Sigmoid colon (tissue), 7 donors: ENCODE measurements at places on chromosomes 4 and X. TPM values are rescaled to one million over a fixed set of nuclear protein-coding genes. Genes with fewer than 3 reads are reported as not detected.

The PIGA gene
- polyA plus RNA-seq, result 8.0 TPM

The CSAG2 gene
- polyA plus RNA-seq, result not detected

The NLGN4X gene
- under 0.01 TPM for polyA plus RNA-seq

The TBC1D8B gene
- polyA plus RNA-seq, result 5.3 TPM

The FOXR2 gene
- polyA plus RNA-seq, result not detected

The GPR173 gene
- polyA plus RNA-seq, result 1.0 TPM

The ADAM29 gene
- not detected for polyA plus RNA-seq

The RPL10 gene
- polyA plus RNA-seq, result 8,094 TPM

The IL2 gene
- polyA plus RNA-seq, result not detected

The GASK1B gene
- polyA plus RNA-seq, result 9.6 TPM

The DYNLT3 gene
- 34.8 TPM for polyA plus RNA-seq

The CDK16 gene
- polyA plus RNA-seq, result 64.6 TPM

The ZIC3 gene
- polyA plus RNA-seq, result not detected

The FGF13 gene
- polyA plus RNA-seq, result 1.4 TPM

The AMTN gene
- polyA plus RNA-seq, result not detected

The HSFX1 gene
- polyA plus RNA-seq, result not detected

The KLHL2 gene
- 9.2 TPM for polyA plus RNA-seq

The SPATA4 gene
- not detected for polyA plus RNA-seq

The ATP2B3 gene
- not detected for polyA plus RNA-seq

The AKAP4 gene
- not detected for polyA plus RNA-seq

The ESX1 gene
- not detected for polyA plus RNA-seq

The CXCL8 gene
- 13.4 TPM for polyA plus RNA-seq

The SPATA18 gene
- polyA plus RNA-seq, result 2.6 TPM

The CSN1S1 gene
- not detected for polyA plus RNA-seq

The EDA2R gene
- polyA plus RNA-seq, result under 0.01 TPM

The USP17L22 gene
- not detected for polyA plus RNA-seq

The TIGD4 gene
- 0.25 TPM for polyA plus RNA-seq

The EDA gene
- polyA plus RNA-seq, result 1.2 TPM
